Stimulated activated naive CD4-positive, alpha-beta T cell (primary cell): ENCODE measurements at places on chromosomes 6 and 20.

DNA sequence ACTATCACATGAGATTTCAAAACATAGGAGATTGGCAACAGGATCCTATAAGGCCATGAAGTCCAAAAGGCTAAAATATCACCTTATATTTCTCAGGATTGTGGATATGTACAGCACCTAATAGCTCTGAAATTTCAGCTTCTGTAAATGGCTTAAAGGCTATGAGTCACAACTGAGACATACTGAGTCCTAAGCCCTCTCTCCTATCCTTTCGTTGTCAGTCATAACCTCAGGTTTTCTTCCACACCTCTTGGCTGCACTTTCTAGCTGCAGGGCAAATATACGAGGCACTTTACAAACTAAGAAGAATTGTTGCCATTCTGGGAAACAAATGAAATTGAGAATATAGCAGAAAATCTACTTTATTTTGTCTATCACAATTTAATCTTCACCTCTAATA lies 969.9 kb upstream of the EPHA7 start:
- DNase-seq = no peak

DNA sequence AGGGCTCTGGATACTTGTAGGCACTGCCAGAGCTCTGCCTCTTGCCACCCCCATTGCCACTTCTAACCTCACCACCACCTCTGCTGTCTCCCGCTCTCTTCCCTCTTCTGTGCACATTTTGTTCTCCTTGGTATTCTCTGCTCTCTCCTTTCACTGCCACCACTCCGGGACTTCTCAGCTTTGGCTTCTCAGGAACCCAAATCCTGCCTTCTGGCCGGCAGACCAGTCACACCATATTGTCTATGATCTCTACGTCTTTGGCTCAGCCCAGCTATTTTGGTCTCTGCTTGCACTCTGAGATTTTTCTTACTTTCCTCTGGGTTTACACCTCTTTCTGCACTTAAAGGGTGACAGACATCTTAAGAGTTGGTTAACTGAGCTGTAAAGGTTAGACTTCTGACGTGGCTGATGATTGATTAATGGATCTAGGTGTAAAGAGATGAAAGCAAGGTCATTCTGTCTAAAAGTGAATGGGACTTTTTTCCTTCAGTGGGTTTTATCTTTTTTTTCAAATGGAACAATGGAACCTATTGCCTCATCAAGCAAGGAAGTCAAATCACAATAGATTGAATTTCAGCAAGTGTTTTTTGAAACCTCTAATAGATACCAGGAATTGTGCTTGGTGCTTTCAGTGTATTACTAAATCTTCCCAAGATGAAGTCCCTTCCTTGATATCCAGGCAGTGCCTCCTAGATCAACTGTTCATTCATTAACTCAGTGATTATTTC lies 13.8 kb downstream of the MMP24 start:
- no peak for DNase-seq

- DNase-seq = no peak
These were observed 54.8 kb downstream of the PHACTR2 start for GRCh38 chr6:143732536-143732935.

DNA sequence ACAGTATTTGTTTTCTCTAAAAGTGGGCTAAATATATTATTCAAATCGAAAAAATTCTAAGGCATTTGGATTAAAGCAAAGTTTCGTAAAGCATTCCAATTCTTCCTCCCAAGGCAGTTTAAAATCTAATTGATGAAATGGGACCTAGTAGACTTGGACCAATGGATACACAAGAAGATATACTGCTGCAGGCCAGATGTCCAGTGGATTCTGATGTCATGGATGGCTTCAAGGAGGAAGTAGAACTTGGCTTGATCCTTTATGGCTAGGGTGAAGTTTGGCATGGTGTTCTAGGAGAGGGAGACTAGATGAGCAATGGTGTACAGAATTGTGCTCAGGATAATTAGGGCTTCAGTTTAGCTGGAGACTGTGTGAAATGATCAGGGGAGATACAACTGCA lies 559.5 kb upstream of the MMS22L start:
- DNase-seq = no peak

DNA sequence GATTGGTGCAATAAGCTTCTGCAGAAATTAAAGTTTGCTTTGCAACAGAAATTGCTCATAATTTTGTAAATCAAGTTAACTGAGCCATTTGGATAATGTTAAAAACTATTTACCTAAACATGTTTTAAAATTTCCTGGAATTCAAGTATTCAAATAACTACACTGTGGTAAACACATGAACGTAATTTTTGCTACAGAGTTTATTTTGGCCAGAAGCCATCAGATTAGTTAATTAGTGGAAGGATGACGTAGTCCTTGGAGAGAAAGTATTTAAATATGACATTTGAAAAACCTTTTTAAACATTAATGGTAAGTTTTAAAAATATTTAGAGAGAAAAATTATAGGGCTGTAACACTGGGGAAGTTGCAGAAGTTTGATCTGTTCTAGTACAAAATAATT lies 121.2 kb upstream of the UST start:
- DNase-seq = no peak

GRCh38 chr20:54070187-54070987 lies at the start of gene BCAS1:
TSS of gene BCAS1 (minus strand) at chr20:54070594. CDS start at chr20:54058718, 11,876 bp downstream.
- DNase-seq = no peak

- peak; percentile 89 for DNase-seq
These were observed 77.1 kb downstream of the SGK1 start for GRCh38 chr6:134240665-134241431.

GRCh38 chr20:43191946-43192863 lies 2.5 kb upstream of the PTPRT start:
- no peak for DNase-seq

- DNase-seq = no peak
These were observed at the start of gene NFATC2 for GRCh38 chr20:51542571-51543421. TSS of gene NFATC2 (minus strand) at chr20:51542719. CDS start at chr20:51542499, 220 bp downstream.

- DNase-seq = no peak
These were observed 256.6 kb downstream of the DLL1 start for GRCh38 chr6:170034294-170034693.

- no peak for DNase-seq
These were observed 147.4 kb upstream of the PRND start for GRCh38 chr20:4574356-4574690.

DNA sequence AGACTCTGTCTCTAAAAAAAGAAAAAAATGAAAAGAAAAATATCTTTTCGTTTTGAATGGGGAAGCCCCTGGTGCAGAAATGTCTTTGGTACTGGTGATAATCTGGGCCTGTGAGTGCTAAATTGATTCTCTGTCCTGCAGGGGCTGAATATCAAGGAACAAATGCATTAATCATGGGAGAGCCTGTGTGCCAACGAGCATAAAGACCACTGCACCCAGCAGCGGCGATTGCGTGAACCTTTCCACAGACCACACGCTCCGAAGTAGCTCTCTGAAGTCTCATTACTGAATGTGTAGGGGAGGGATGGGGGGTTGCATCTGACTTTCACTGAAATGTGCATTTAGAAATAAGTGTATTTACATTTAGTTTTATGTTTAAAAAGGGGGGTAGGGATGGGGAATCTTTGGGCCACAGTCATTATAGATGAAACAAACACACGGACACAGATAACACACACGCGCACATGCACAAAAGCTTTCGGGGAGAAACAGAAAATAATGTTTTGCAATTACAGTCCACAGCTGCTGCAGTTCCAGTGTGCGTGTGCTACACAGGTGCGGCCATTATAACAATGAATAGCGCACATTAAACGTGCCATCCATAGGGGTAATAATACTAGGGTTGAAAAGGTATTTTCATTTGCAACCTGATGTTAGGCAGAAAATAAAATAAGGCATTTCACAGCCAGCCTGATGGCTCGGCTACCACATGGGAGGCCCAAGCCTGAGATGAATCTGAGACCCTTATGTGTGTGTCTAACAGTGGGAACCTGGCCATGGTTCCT lies 154.0 kb downstream of the MBOAT1 start:
- no peak for DNase-seq

GRCh38 chr6:31780507-31781243 lies 3.5 kb upstream of the VWA7 start:
- no peak for DNase-seq

DNA sequence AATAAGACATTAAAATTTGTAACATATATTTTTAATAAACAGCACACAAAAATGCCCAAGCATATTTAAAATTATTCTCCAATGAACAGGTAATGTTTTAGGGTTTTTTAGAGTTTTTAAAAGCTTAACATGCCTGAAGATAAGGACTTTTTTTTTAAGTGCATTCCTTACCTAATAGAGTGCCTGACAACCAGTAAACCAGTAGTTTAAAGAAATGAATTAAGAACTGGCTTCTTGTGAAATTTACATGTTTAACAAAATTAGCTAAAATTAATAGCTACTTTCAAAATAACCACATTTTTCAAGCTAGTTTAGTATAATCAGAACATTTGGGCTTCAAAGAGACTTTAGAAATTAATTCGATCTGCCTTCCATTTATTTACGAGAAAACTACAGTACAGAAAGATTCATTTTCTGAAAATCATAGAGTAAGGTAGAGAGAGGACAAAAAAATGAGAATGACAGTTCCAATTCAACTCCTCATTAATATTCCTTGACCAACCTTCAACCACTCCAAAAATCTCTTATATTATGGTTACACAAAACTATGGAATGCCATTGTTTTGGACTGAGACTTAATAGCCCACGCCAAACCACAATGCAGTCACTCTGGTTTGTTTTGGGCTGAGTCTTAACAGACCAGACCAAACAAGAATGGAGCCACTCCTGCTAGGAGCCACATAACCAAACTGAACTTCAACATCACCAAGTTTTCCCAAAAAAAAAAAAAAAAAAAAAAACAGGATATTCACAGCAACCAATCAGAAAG lies 5.7 kb upstream of the PLN start:
- no peak for DNase-seq

DNA sequence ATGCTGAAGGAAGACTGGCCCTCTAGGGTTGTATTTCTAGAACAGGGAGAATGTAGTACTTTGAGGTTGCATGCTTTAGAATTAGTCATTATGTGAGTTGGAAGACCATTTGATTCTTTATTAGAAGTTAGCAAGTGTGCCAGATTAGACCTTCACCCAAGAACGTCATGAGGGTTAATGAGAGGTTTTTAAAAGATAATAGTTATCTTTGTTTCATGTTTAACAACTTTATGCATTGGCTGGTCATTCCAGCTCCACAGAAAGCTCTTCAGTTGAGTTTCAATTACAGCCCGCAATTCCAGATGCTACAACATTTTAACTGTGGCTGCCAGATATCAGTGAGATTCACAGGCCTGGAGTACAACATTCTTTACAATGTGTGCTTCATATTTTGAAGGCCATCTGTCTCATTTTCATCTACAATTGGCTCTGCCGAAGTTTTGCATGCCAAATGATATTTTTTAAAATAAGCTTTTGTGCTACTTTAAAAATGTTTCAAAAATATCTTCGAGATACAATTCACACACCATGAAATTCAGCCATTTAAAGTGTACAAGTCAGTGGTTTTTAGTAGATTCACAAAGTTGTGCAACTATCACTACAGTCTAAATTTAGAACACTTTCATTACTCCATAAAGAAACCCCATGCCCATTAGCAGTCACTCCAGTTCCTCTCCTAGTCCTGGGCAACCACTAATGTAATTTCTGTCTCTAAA lies 61.1 kb upstream of the FBXO30 start:
- no peak for DNase-seq

DNA sequence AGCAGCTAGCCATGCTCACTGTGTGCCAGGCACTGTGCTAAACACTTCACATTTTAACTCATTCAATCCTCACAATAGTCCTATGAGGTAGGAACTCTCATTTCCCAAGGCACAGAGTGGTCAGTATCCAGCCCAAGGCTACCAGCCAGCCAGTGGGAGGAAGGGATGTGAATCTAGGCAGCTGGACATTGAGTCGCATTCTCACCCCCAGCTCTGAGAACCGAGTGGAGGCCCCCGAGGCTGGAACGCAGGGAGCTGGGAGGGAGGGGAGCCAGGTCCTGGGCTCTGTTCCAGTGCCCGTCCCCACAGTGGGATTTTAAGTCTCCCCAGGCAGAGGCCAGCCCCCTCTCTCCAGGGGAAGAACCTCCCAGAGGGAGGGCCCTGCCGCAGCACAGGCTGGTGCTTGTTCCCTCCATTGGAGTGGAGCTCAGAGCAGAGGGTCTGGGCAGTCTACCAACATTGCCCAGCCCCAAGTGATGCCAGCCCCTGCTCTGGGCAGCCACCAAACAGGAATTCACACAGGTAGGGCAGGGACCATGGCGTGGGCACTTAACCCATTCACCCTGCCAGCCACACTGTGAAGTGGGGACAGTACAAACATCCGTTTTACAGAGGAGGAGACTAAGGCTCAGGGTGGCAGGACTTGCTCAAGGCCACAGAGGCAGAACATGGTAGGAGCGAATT lies 131.3 kb downstream of the CEBPB start:
- DNase-seq = no peak

GRCh38 chr20:32574296-32575226 lies 10.6 kb downstream of the NOL4L start:
- DNase-seq = no peak

DNA sequence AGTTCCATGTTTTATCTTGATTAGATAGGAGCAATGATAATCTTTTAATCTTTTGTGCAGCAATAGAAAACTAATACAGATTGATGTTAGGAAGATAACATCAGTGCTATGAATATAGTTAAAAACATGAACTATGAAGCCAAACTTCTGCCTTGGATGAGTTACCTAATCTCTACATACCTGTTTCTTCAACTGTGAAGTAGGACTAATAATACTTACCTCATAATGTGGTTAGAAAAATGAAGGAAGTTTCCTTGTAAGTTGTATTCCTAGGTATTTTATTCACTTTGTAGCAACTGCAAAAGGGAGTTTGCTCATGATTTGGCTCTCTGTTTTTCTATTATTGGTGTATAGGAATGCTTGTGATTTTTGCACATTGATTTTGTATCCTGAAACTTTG lies 111.9 kb downstream of the FRK start:
- no peak for DNase-seq

DNA sequence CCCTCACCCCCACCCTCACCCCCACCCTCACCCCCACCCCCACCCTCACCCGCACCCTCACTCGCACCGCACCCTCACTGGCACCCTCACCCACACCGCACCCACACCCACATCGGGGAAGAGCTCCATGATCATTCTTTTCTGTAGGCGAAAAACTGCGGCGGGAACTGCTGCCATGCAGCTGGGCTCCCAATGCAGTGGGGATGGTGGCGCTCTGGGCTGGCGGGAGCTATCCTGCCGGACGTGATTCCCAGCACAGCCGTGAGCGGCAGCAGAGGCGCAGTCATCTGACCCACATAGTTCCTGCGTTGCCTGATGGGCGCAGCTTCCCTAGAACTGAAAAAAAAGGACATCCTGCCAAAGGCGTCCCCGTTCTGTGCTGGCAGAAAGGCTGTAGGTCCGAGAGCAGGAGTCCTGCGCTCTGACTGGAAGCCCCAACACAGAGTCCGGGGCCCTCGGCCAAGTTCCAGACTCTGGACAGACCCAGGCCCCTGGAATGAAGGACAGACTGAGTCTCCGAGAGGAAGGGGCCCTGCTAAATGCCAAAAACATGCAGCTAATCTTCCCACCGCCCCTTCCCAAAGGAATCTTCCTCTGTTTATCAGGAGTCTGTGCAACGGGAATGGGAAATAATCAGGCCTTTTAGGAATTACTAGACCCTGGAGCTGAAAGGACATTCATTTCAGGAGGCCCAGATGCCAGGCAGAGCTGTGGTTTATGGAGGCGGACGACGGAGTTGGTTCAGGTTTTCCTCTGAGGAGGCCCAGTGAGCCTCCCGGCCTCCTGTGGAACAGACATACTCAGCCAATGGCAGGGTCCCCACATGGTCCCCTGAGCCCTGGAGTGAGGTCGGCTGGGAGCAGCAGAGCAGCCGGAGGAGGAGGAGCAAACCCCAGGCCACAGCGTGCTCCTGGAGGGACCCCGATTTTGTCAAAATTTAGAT lies 14.1 kb upstream of the TCFL5 start:
- no peak for DNase-seq
